ENCODE measurements at places on chromosomes 5 and 9. TPM values are rescaled to one million over a fixed set of nuclear protein-coding genes. Genes with fewer than 3 reads are reported as not detected.

DNA sequence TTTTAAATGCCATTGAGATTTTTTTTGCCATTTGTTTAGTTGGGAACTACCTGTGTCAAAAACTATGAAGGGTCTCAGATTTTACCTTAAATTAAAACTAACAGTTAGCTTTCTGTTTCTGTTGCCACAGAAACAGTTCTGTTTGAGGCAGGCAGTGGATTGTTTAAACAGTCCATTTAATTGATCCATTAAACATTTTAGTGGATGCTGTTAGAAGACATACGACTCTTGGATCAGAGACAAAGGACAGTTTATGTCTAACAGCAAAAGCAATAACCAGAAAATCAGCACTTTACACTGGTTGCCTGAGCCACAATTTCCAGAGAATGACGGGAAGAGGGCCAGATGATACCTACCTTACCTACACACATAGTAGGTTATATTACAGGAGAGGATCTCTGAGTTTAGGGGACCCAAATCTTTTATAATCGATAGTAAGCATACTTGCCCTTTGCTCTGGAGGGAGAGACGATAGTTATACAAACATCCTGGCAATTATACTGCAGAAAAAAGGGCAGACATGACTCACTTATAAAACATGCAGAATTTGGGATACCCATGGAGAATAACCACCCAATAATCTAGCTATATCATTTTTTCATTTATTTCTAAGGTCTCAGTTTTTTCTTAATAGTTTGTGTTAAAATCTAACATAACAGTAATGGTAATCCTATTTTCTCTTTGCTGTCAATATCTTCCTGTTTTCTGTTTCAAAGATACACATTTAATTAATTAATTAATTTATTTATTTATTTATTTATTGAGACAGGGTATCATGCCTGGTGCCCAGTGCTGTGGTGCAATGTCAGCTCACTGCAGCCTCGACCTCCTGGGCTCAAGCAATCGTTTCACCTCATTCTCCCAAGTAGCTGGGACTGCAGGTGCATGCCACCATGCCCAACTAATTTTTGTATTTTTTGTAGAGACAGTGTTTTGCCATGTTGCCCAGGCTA, 136.7 kb upstream of the TNFAIP8 start:
- no peak for ATAC-seq

DNA sequence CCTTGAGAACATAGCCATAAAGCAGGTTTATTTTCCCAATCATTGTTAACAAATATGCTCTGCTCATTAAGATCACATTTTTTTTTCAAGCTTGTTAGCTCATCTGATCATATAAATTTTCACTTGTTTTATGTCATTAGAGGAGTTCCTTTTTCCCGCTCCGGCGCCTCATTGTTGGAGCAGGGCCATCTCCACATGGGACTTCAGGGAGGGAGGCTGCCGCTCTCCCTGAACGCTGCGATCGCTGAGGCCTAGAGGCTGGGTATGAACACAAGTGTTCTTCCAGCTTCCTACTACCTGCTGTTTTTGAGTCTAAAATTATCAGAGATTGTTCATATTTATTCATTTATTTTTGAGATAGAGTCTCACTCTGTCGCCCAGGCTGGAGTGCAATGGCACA, 246.9 kb downstream of the MPDZ start:
- no peak for ATAC-seq

GRCh38 chr9:135920973-135921585, 13.7 kb upstream of the CAMSAP1 start:
- no peak for ATAC-seq

GRCh38 chr9:81896070-81896469, 32.2 kb upstream of the SPATA31D4 start:
- ATAC-seq = no peak

- ATAC-seq = no peak
These were observed 55.8 kb upstream of the PTCH1 start for GRCh38 chr9:95572381-95573151.

DNA sequence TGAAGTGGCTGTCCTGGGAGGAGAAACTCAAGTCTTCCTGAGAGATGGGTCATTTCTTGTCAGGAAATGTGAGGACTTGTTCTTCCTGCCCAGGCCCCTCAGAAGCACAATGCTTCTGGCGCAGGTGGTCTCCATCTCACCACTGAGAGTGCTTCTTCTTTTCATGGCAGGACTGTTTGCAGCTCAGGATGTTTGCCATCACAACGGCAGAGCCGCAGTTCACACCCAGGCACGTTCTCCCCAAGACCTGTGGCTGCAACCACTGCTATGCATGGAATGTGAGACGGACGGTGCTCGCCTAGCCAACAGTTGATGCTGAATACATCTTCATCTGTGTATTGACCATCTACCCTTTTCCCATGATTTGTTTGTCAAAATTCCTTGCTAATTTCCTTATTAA, 216.3 kb downstream of the GADD45G start:
- ATAC-seq = no peak

DNA sequence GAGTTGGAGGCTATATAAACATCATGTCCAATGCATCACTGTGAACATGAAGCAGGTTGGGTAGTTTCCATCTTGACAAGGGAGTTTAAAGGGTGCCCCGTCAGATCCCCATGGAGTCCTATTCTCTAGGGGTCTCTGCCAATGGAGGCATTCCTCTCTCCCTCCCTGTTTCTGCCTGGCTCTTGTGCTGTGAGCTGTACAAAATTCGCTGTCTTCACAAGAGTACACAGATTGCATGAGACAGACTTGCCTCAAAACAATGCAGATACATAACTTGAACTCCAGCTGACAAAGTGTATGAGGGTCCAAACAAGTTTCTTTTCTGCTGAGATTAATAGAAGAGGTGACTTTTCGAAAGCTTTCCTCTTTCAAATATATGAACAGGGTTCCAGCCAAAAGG, 165.2 kb downstream of the SPOCK1 start:
- ATAC-seq = no peak

- no peak for ATAC-seq
These were observed 21.1 kb downstream of the FAM219A start for GRCh38 chr9:34437006-34437925.

- no peak for ATAC-seq
These were observed 138.1 kb downstream of the BAAT start for GRCh38 chr9:101246691-101247090.

DNA sequence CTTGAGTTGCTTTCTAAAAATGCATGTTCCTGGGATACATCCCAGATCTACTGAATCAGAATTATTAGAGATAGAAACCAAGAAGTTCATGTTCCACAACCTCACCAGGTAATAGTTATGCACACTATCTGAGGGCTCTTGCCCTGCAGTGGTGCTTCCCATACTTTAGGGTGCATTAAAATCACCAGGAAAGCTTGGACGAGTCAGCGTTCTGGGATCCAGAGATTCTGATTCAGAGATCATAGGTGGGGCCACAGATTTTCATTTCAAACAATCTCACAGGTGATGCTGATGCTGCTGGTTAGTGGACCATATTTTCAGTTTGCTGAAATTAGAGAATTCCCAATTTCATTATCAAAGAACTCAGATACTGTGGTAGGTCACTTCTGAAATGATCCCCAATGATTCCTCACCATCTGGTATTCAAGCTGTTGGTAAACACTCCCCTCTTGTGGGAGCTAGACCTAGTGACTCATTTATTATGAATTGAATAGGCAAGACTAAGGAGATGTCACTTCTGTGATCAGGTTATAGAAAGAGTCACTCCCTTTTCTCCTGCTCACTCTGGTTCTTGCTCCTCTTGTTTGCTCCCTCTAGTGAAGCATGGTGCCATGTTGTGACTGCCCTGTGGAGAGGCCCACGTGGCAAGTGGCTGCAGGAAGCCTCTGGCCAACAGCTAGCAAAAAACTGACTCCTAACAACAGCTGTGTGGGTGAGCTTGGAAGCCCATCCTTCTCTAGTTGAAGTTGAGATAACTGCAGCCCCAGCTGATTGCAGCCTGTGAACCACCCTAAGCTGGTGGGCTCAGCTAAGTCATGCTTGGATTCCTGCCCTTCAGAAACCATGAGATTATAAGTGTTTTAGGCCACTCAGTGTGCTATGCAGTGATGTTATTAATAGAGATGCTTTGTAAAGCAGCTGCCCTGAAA, 59.8 kb downstream of the SH3TC2 start:
- peak; percentile 39 for ATAC-seq

- ATAC-seq = no peak
These were observed 2.6 kb downstream of the AMACR start for GRCh38 chr5:34005211-34005610.

GRCh38 chr9:81609782-81610739, 79.3 kb downstream of the TLE1 start:
- peak; percentile 69 for ATAC-seq

GRCh38 chr5:160692271-160692670, 159.7 kb downstream of the ATP10B start:
- no peak for ATAC-seq

DNA sequence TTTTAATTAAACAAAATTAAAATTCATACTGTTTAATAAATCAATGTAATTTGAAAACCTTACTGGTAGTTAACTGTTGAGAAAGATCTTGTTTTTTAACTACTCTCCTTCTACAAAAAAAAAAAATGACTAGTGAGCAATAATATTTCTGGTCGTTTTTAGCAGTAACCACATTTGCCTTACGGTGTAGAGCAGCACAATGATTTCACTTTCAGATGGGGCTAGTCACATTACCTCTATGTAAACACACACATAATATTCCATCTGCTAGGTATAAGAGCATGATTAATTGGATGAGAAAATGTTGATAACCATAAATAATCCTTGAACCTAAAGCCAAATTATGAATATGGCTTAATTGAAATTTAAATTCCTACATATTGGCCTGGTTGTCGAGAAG, 198.1 kb downstream of the CHSY3 start:
- no peak for ATAC-seq

DNA sequence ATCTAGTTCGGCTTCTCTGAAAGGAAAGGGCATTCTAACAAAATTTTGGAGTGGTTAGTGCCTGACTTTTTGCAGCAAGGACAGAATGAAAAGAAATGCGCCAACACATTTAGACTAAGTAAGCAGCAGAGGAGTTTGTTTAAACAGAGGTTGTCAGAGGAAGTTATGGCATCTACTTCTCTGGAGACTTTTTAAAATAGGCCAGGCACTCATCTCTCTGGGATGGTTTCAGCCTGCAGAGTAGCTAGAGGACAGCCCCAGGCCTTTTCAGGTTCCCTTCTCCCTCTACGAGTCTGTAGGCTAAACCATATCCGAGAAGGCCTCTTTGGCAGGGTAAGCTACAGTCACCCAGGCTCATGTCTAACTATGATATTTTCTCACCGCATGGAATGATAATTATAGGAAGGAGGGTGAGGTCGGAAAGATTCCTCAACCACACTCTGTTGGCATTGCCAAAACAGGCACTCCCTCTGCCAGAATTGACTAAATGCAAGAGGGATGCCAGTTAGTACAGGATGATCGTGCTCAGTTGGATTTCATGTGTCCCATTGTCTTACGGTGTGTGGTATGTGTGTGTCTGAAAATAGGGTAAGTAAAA, 1.4 kb upstream of the CTXN3 start:
- peak; percentile 28 for ATAC-seq

- no peak for ATAC-seq
These were observed 108.5 kb downstream of the ZNF354C start for GRCh38 chr5:179168664-179169063.

DNA sequence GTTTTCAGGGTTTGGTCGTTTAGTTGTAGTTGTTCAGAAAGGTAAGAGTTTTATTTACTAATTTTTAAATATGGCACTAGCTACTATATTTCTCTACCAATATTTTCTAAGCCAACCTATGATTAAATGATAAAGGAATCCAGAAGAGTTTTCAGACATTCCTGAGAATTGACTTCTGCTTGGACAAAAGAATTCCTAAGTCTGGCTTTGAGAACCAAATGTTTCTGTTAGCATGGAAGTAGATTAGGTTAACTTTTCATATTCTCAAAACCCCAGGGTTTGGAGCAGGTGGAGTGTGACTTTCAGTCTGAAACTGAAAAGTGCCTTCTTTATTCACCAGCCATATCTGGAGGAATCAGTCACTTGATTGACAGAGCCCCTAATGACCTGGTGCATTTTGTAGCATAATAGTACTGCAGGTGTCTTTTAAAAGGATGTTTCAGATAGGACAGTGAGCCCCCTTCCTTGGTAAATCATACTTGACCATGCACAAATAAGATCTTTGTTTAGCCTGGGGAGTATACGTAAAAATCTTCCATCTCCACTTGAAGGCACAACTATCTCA, 457.0 kb upstream of the ZNF462 start:
- no peak for ATAC-seq

- ATAC-seq = no peak
These were observed 4.7 kb upstream of the GPR151 start for GRCh38 chr5:146520731-146521130.

The MOB3B gene
- total RNA-seq = 4.0 TPM

The CAAP1 gene
- total RNA-seq = 12.6 TPM

The TTC39B gene
- total RNA-seq = 10.6 TPM

The PFN3 gene
- total RNA-seq = 0.92 TPM

The CDKN2A gene
- 39.8 TPM for total RNA-seq

The CMYA5 gene
- 0.43 TPM for total RNA-seq

The LURAP1L gene
- 3.5 TPM for total RNA-seq

The CDH10 gene
- total RNA-seq = 20.9 TPM
